NCI-H146 (cell line): ENCODE measurements at places on chromosomes 4 and X.

DNA sequence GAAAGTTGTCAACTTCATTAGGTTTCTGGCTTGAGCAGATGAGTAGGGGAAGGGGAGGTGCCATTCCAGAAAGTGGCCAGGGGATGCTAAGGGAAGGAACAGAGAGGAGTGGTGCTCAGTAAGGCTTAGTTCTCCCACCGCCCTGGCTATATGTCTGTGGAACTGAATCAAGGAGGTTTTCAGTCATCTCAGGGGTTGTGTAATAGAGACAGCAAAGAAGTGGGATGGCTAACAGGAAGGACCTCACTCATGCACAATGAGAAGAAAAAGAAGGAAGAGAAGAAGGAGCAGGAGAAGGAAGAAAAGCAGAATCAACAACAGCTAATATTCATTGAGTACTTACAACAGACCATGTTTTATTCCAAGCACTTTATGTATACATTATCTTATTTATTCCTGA lies 368.7 kb downstream of the MID1IP1 start:
- DNase-seq, result no peak

DNA sequence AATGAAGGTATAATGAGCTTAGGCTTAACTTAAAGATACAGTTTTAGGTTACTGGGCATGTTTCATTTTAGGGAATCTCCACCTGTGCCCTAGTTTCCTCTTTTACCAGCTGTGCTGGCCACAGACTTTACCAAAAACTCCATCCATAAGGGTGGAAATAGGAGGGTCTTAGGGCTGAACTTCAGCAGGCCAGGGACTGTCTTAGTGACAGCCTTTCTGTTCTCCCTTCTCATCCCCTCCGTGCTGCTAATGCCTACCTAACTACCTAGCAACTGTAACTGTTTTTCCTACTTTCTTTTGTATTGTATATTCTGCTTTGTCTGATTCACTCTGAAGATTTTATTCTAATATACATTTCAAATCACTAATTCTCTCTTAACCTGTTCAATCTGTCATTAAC lies 1375.3 kb downstream of the PCDH18 start:
- DNase-seq, result no peak

- no peak for DNase-seq
These were observed 97.2 kb downstream of the CEP44 start for GRCh38 chr4:174380699-174381439.

DNA sequence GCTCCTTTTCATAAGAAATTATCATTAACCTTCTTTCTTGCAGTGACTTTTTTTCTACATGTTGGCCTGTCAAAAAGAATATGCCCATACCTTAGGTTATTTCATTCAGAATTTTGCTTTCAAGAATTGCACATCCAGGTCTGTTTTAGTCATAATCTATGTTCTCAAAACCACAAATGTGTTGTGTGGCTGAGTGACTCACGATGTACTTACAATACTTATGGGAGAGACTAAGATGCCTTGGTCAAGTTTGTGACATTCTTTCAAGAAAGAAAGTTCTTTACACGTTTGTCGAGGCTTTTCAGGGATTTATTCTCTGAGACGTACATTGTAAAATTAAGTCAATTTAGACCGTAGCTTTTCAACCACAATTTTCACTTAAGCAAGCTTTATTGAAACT lies 396.7 kb downstream of the FSTL5 start:
- DNase-seq, result no peak

GRCh38 chrX:2500091-2500802 lies 529 bp downstream of the DHRSX start:
- DNase-seq, result no peak

GRCh38 chrX:70808942-70809940 lies 99.3 kb downstream of the TEX11 start:
- DNase-seq, result no peak

- DNase-seq, result no peak
These were observed 64.3 kb downstream of the PDLIM5 start for GRCh38 chr4:94516067-94516466.

- DNase-seq, result no peak
These were observed 999.1 kb downstream of the STPG2 start for GRCh38 chr4:97144199-97144598.

- no peak for DNase-seq
These were observed 28.3 kb upstream of the PLCXD1 start for GRCh38 chrX:252957-253291.

- no peak for DNase-seq
These were observed 8.1 kb downstream of the MORF4L2 start for GRCh38 chrX:103678199-103678993.

DNA sequence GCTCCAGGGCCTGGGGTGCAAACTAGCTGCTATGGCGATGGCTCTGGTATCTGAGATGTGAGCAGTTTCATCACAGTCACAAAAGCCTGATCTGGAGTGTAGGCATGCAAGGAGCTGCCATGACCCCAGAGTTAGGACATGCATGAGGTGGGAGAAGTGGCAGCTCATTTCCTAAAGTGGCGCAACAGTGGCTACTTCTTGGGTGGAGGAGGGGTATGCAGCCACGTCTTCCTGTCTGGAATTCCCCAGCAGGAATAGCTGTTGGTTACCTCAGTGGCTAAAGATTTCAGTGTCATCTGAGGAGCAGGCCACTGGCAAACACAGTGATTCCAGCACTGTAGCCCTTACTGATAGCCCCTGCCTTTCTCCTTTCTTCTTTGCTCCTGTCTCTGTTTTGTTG lies 1382.5 kb downstream of the C4orf33 start:
- no peak for DNase-seq

- DNase-seq, result no peak
These were observed 304.2 kb downstream of the TENM3 start for GRCh38 chr4:182547435-182547834.

GRCh38 chr4:109065006-109065405 lies 237.5 kb downstream of the COL25A1 start:
- DNase-seq, result no peak

GRCh38 chrX:40727581-40728252 lies 7.6 kb downstream of the MED14 start:
- DNase-seq, result no peak

DNA sequence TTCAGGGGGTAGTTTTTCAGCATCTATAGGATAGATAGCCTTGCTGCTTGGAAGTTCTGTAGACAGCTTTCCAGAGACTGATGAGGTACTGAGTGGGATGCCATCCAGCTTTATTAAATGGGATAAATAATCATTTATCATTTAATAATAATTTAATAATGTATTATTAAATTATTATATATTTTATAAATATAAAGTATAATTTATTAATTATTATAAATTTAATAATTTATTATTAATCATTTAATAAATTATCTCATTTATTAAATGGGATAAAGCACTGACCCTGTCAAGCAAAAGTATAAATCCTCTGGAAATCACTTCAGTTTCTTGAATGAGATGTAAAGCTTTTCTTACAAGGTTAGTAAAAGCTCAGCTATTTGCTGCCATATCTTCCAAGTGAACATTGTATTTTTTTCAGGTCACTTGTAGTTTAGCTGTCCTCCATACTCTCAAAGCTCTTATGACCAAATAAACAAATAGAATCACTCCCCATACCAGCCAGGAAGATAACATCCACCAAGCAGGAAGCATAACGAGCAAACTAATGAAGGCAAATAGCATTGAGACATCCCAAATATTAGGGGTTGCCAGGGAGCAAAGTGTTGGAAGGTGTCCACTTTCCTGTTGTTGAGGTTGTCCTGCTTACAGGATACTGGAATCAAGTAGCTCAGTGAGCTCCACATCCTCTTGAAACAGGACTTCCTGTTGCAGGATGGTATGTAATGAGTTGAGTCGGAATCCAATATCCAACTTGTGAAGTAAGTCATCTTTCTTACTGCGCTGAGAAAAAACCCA lies 88.9 kb downstream of the ZNF674 start:
- no peak for DNase-seq

DNA sequence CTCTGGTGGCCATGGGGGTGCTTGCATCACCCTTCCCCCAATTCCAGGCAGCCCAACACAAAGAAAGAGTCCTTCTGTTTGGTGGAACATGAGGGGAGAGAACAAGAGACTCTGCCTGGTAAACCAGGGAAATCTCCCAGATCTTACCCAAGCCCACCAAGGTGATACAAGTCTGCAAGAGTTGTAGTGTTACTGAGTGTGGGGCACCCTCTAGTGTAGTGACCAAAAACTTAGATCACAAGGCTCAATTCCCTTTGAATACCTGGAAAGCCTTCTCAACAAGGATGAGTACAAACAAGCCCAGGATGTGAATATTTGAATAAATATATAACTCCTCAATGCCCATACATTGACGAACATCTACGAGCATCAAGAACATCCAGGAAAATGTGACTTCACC lies 64.7 kb downstream of the IL13RA2 start:
- no peak for DNase-seq

- DNase-seq, result no peak
These were observed 34.7 kb downstream of the ERVMER34-1 start for GRCh38 chr4:52716364-52717151.

- no peak for DNase-seq
These were observed 31.6 kb downstream of the CDKL5 start for GRCh38 chrX:18457000-18457399.

- peak; percentile 0 for DNase-seq
These were observed 1759.6 kb downstream of the C4orf33 start for GRCh38 chr4:130855533-130855932.

GRCh38 chrX:128653524-128654060 lies 601.4 kb upstream of the ACTRT1 start:
- DNase-seq, result no peak

DNA sequence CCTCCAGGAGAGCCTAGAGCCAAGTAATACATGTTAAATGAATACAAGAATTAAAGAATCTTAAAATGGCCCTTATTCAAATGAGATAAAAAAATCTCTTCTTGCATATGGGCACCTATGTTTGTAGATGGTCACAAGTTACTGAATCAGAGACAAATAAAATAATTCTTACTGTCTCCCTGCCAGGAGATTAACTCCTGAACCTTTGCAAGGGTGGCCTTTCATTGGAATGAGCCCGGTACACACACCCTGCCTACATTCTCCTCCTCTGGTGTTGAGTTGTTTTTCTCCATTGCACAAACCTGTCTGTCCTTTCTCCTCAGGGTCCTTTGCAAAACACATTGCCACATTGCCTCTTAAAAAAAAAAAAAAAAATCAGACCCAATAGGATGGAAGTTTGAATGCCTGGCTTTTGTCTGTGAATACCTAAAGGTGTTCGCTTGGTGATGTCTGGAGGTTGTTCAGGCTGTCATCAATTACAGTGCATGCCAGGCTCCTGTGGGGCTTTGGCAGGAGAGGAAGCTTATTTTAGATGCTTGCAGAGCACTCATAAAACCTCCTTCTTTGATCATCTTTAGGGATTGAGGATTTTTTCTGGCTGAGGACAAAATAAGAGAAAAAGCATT lies 8.3 kb upstream of the TMEM154 start:
- no peak for DNase-seq

DNA sequence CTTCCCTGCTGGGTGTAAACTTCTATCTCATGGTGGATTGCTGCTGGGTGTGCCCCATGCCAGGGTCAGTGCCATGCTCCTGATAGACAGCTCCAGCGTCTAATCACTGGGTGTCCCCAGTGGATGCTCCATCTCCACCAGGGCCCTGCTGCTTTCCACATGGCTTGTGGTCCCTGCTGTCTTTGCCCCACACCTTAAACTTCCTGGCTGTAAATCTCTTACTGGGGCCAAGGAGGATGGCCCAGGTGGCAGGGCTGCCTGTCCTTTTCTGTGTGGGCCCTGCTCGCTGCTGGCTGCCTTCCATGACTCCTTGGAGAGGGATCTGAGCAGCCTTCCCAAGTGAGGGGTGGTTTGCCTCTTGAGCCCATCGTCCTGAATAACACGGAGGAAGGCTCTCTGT lies 51.8 kb downstream of the RGS12 start:
- DNase-seq, result no peak

- DNase-seq, result no peak
These were observed 163.5 kb upstream of the GYPA start for GRCh38 chr4:144304025-144304424.

DNA sequence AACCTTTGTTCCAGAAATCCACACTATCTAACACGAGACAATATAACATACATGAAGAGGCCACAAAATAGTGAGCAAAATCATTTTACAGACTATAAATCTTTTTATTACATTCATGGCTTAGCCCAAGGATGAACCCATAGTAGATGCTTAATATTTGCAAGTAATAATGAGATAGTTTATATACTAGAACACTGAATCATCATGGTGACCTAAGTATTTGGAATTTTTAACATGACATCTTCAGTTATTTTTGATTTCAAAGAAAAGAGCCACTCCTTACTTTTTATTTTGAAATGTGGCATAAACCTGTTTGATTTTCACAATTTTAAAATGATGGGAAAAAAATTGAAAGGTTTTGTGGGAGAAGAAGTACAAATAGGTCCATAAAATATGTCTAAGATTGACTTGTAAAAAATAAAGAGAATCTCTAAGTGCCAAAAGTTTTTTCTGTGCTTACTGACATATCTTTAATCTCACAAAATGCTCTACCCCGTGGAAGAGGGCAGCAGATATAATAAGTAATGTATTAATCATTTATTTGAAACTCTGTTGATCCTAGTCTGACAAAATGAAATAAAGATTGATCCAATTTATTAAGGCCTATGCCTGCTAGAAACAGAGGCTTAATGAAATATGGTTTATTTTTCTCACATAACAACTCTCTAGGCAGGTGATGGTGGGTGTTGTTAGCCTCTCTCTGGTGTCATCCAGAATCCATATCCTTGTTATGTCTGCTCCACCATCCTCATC lies 224.5 kb upstream of the CENPE start:
- no peak for DNase-seq

- DNase-seq, result no peak
These were observed 49.5 kb downstream of the GPM6A start for GRCh38 chr4:175762582-175762981.

DNA sequence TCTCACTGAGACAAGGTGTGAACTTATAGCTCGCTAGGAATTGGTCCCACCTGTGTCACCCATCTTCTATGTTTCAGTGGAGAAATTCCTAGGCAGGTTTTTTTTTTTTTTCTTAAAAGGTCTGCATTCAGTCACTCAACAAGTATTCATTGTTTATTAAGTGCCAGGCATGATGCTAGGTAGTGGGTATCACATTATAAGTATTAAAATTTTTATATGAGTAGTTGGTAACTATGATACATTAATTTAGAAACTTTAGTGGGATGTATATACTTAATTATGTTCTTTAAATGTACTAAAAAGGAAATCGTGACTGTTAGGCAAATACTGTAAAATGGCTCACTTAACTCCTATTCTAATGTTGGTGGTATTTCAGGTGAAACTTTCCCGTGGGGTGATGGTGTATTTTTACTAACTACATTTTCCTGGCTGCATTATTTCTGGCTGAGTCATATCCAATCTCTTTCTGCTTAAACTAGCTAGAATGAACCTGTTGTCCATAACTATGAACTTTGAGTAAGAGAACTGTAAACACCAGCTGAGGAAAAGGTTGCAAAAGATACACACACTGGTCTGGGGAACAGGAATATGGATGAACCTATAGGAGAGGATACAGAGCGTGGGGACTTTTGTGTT lies 49.3 kb upstream of the MED14 start:
- DNase-seq, result no peak

- DNase-seq, result peak; percentile 33
These were observed at the start of gene NDST3 for GRCh38 chr4:118034053-118034785. Gene NDST3, plus strand, starts transcription at chr4:118034486. Its CDS starts 19,425 bp downstream, at chr4:118053911.

GRCh38 chr4:152044331-152045036 lies 283.7 kb upstream of the GATB start:
- DNase-seq, result no peak
